ENCODE measurements at places on chromosomes 3 and 15.

DNA sequence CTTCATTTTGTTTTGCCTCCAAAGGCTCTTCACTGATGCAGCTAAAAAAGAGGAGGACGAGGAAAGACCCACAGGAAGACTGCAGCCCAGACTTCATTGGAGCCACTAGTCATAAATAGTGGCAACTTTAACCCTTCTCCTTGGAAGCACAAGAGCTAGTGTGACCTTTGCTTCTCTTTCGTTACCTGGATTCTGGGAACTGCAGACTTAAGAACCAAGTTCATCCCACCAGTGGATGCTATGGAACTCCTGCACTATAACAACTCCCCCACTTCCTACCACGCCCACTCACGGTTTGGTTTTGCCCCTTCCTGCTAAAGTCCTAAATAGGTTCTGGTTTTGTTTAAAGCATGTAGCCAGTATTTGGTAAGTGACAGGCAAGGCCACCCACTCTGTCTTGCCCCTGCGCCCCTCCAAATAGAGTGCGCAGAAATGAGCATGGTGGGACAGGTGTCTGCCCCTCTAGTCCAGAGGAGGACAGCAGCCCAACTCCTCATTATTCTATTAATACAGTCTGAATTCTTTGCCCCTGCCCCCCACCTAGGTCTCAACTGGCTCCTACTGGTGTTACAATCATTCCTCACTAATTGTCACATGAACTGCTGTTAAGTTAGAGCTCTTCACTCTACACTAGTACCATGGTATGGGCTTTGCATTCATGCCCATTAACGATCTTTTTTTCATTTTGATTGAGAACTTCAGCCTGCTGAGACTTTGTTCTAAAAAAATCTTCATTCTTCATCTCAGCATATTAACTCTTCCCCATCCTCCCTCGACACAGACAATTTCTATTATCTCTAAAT lies 504.6 kb downstream of the FOXP1 start:
- no peak for DNase-seq

DNA sequence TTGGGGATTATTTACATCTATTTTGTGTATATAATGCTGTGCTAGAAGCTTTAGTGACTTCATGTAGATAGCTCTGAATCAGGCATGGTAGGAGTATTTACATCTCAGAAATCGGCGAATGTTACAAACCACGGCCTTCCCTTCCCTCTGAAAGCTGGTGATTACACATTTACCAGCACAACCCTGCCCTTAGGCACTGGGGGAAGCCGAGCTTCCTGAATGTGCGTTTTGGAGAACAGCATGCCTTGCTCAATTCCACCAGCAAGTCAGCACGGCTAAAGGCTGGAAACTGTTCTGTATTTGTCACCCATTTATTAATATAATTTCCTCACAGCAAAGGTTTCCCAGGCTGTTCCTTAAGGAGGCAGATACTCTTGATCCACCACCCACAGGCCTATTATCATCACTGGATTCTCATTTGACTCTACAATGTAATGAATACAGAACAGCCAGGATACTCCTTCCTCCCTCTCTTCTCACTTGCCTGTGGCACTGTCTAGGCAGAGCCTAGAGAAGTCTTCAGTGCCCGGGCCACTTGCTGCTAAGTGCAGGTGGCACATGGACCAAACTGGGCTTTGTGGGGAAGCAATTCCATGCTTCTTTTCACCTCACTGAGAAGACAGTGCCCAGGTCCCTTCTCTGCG lies 55.2 kb upstream of the CACNA2D3 start:
- no peak for DNase-seq

DNA sequence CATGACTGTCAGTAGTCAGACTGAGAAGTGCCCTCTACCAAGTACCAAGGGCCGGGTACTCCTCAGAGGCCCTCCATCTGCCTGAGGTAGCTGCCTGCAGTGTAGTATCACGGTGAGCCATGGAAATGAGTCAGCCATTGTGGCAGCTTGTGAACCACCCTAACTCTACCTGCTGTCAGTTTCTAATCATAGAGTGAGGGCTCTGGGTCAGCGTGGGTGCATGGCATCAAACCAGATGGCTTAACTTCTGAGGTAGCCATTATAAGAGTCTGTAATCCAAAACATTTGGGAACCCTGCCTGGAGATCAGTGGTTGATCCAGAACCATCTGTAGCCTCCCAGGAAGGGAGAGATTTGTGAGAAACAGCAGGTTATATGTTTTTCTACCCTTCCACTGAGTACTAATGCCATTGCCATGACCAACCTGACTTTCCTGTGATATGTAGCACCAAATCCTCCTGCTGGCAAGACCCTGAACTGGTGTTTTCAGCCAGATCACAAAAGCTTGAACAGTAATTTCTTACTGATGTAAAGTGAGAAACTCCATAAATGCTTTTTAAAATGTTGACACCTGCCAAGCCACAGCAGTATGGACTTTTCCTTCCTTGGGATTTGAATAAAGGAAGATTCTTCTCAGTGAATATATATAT lies 38.9 kb downstream of the ABHD2 start:
- DNase-seq: peak; percentile 35

DNA sequence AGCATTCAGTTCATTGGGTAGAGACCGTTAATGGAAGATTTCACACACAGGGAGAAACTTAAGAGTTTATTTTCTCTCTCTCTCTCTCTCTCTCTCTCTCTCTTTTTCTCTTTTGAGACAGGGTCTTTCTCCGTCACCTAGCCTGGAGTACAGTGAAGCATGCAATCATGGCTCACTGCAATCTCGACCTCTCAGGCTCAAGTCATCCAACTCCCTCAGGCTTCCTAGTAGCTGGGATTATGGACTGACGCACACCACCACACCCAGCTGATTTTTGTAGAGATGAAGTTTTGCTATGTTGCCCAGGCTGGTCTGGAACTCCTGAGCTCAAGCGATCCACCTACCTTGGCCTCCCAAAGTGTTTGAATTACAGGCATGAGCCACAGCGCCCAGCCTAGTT lies 1.6 kb downstream of the WDR72 start:
- no peak for DNase-seq

DNA sequence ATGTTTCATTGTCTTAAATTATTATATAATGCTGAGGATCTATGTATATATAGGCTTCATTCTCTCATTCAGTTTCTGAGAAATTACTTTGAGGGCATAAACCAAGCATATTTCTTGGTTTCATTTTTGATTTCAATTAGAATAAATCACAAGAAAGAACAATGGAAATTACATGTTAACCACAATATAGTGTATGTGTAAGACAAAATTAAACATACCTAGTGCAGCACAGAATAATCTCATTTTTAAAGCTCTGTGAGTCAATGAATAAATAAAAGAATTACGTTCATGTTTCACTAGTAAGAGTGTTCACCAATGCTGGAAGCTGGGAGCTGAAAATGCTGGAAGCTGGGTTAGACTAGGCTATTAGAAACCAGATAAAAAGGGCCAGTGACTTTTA lies 72.8 kb downstream of the UBE3A start:
- no peak for DNase-seq

DNA sequence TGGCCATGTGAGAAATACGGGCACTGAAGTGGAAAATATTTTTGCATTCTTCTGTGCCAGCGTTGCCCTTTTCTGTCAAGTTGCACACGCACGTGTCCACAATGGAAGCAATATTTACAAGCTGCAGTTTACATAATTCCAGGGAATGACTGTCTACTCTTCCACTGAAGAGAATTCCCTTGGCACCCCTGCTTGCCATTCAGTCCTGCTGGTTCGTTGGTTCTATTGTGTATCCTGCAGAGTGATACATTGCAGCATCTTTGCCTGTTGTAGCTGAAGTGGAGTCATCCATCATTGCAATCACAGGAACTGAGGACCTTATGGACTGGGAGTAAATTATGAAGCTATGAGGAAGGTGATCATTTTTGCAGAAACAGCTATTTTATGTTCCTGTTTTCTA lies 759.4 kb downstream of the ROBO2 start:
- no peak for DNase-seq

DNA sequence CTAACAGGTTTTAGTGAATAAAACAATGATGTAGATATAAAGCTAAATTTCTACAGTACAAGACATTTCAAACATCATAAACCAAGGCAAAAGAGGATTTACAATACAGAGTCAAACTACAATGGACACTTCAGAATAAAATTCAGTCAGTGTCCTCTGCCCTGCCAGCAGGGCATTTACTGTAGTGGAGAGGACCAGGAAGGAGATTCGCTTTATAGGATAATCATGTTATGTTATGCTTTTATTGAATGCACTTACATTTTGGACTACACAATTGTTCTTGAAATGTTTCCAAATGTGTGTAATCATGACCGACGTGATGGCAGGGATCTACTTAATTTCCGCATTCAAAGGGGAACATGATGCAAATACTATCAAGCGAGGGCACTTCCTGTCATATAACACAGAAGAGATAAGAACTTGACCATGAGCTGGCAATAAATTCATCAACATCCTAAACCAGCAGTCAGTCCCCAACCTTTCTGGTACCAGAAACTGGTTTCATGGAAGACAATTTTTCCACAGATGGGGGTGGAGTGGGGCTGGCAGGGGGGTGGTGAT lies 925.6 kb downstream of the FHIT start:
- no peak for DNase-seq

DNA sequence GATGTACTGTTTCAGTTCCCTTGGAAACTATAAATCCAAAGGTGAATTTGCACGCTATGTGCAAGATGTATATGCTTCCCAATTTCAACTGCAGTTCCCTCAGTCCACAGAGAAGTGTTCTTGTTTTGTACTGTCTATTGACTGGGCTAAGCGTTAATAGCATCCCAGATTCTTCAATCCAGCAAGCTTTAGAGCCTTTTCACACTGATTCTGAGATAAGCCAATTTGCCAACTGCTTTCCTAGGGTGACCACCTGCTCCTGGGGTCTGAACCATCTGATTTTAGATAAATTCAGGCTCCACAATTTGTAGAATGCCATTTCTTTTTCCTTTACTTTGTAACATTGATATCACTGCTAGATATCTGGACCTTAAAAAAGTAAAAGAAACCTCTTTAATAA lies 340.1 kb downstream of the PTPRG start:
- no peak for DNase-seq

DNA sequence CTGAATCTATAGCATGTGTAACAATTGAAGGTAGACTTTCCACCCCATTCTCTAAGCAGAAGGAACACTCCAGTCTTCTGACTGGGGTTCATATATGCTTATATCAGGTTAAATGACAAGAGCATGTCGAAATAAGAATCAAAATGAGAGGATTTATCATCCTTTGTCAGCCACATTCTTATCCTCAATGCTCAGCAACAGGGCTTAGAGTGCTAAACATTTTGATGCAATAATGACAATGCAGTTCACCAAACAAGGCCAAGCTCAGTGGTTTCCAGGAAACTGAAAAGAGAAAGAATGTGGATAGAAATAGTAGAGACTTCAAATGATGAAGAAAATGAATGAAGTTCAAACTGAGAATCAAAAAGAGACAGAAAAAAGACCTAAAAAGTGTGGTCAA lies 78.0 kb downstream of the FSIP1 start:
- DNase-seq: no peak

DNA sequence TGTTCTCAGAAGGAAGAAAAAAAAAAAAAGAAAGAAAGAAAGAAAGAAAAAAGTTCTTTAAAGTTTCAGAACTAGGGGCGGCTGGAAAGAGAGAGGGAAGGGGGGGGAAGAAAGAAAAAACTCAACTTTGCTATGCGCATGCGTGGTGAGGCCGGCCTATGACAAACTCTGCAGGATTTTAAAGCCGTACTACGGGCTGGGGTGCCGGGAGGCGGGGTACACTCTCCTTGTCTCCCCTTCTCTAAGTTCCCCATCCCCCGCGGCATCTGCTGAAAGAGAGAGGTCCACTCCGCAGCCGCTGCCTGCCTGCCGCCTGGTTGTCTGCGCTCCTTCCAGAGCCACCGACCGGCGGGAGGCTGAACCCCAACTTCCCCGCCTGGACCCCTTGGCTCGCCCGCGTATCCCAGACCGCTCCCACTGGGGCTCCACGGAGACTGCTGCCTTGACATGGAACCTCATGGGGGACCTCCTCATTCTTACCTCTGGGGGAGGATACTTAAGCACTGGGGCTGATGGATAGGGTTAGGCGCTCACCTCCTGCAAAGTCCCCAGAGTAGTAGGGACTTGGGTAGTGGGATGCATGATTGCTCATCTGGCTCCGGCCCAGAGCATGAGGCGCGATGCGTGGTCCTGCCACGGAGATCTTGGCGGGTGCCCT lies 1.4 kb upstream of the WNT5A start:
- no peak for DNase-seq

DNA sequence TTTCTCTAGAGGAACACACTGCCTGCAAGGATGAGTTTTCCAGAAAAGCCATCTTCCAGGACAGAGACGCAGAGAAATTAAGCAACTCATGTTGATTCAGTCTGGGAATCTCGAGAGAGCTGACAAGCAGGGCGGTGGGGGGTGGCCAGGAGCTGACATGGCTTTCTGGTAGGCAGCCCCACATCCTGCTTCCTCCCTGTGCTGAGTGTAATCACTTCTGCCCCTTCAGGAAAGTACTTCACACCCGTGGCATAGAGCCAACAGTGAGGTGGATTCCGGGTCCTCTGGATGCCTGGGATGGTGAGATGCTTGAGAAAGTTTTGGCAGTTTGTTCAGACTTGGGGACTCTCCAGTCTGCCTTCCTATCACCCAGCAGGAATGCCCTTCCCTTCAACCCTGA lies 221.1 kb downstream of the SLCO3A1 start:
- DNase-seq: no peak

- no peak for DNase-seq
Observed at GRCh38 chr15:77800305-77800704, 167.6 kb upstream of the LINGO1 start.

GRCh38 chr15:64285871-64286270 lies 70.1 kb downstream of the CSNK1G1 start:
- DNase-seq: no peak

- DNase-seq: no peak
Observed at GRCh38 chr15:51579012-51579411, 43.6 kb downstream of the DMXL2 start.

GRCh38 chr3:82416349-82416748 lies 654.9 kb upstream of the GBE1 start:
- no peak for DNase-seq

DNA sequence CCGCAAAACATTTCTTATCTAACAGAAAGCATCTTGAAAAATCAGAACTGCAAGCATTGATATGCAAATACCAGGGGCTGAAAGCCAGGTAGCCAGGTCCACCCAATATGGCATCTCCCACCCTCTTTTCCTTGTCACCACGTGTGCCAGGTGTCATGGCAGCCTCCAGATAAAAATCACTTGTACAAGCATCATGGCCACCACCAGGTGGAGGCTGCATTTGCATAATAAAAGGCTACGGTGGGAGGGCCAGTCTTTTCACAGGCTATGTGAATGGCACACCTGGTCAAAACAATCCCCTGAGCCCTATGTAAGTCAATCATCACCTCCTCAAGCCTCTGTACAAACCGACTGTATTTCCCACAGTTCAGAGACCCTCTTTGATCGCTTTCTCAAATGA lies 1233.1 kb upstream of the ALCAM start:
- no peak for DNase-seq

DNA sequence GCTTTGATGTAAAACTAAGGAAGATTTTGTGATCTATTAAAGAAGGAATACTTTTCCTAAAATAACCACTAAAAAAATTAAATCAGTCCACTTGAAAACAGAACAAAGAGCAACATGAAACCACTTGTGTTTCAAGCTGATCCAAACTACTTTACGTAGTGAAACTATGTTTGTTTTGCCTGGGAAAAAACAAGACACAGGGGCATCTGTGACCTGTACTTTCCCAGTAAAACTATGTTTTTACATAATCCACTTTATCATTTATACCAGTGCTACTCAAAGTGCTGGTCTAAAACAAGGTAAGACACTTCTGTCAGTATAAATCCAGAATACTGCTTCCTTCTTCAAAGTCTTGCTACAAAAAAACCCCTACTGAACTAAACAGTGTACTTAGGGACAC lies 56.7 kb downstream of the SPG11 start:
- no peak for DNase-seq

All from stimulated activated CD8-positive, alpha-beta memory T cell treated with anti-CD3 and anti-CD28 coated beads, Interleukin-15, amount 100 ng/mL, for 48 hours (primary cell).